ENCODE measurements at places on chromosomes 1 and 21.

GRCh38 chr1:179767996-179768395, 24.9 kb downstream of the FAM163A start:
- no peak for DNase-seq

- no peak for DNase-seq
These were observed 7.4 kb downstream of the PAXBP1 start for GRCh38 chr21:32764186-32764585.

GRCh38 chr1:109484519-109484975, 842 bp downstream of the ATXN7L2 start:
- DNase-seq = no peak

DNA sequence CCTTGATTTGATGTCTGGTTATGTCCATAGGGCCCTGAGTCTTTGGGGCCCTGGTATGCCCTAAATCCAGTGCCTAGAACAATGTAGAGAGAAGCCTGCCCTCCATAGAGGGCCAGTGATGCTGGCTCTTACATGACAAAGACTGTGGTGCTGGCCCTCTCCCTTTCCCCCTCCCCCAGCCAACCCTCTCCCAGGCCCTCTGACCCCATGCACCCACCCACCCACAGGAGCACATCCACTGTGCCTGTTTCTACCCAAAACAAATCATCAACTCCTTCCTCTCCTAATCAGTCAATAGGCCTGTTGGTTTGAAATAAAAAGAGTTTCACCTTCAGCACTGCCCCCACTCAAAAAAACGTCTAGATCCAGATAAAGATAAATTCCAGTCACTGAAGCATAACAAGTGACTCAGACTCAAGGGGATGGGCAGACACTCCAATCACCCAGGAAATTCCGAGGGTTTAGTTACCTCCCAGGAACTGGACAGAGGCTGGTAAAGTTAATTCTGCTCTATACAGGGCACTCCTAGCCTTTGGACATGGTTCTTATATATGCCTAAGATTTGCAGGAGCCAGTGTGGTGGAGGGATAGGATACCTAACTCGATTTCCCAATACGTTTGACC, 144.8 kb upstream of the VANGL1 start:
- DNase-seq = no peak

DNA sequence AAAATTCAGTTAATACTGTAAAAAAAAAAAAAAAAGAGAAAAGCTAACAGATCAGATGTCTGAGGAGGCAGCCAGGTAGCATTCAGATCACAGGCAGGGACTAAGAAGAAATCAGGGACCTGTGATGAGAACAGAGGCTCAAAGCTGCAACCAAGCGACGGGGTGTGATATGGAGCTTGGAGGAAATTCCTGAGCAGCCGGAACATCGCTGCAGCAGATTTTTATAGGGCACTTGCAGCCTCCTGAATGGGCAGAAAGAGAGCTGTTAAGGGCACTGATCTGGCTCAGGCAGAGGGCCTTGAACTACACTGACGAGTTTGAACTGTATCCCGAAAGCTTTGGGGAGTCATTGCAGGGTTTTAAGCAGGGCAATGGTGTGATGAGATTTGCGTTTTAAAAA, 315.4 kb downstream of the ADGRL2 start:
- DNase-seq = no peak

DNA sequence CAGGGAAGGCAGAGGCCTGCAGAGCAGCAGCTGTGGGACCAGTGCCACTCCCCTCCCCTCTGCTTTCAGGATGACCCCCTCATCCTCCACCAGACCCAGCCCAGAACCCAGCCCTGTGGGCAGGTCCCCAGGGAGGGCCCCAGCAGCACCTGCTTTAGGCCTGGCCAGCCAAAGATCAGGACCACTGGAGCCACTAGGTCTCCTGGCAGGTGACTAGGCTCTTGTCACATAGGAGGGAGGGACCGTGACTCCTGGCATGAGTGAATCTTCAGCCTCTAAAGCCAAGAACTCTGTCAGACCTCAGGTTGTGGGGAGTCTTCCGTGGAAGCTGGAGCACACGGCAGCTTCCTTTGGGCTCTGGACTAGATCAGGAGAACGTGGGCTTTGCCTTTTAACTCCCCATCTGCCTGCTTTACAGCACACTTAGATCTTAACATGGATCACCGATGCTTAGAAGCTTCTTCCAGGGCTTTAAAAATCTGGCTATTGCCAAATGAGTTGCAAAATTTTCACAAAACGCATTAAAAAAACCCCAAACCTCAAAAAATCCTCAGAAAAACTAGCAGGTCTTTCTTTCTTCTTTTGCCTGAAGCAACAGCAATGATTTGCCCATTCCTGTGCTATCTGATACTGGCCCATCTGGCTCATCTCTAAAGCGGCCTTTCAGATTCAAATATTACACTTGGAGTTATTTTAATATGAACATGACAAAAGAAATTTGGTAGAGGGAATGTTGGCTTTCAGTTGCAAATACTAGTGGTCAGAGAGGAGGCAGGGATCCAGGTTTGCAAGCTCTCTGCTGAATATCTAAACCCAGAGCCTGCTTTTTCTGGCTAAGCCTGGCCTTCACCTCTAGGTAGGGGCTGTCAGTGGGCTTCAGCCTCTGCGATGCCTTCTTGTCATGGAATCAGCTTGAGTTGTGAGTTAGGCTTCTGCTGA, 235.2 kb downstream of the SDCCAG8 start:
- DNase-seq = no peak

DNA sequence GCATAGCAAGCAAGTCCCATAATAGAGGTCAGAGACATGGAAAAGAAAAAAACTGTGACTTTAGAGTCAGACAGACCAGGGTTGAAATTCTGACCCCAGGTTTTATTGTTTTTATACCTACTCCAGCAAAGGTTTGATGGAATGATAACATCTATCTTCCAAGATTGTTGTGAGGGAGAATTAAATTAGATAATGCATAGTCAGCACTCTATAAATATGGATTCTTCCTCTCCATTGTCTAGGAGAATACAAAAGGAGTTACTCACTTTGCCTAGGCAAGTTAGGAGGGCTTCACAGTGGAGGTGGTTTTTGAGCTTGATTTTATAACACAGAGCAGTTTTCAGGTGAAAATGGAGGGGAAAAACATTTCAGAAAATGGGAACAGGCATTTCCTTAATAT, 46.9 kb downstream of the KIRREL1 start:
- no peak for DNase-seq

GRCh38 chr21:36902793-36903192, 63.7 kb downstream of the HLCS start:
- no peak for DNase-seq

DNA sequence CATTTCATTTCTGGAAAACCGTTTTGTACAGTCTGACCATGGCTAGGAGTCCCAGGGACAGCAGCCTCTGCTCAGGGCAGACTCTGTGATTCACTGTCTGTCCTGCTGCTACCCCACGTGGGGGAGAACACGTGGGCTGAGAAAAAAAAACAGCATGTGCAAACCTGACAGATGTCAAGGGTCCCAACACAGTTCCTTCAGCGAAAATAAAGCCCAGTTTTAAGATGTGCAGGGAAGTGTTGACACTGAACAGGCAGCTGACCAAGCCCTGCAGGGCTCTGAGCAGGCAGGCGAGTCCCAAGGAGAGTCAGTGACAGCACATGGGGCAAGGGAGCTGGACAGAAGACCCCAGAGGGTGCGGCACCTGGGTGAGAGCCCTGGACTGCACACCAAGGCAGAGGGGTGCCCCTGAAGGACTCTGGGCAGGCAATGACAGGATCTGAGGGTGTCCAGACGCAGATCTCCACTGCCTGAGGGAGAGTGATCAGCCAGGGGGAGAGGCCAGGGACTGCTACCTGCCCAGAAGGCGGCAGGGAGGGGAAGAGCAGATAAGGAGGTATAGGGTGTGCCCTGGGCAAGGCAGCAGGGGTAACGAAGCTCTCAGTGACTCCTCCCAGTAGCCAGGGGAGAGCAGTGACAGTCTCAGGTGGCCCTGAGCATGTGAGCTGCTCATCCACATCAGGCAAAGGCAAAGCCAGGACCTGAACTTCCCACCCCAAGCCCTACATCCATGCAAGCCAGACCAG, 5.1 kb upstream of the SPATC1L start:
- no peak for DNase-seq

- DNase-seq = no peak
These were observed 36.6 kb downstream of the LUZP1 start for GRCh38 chr1:23132033-23132432.

DNA sequence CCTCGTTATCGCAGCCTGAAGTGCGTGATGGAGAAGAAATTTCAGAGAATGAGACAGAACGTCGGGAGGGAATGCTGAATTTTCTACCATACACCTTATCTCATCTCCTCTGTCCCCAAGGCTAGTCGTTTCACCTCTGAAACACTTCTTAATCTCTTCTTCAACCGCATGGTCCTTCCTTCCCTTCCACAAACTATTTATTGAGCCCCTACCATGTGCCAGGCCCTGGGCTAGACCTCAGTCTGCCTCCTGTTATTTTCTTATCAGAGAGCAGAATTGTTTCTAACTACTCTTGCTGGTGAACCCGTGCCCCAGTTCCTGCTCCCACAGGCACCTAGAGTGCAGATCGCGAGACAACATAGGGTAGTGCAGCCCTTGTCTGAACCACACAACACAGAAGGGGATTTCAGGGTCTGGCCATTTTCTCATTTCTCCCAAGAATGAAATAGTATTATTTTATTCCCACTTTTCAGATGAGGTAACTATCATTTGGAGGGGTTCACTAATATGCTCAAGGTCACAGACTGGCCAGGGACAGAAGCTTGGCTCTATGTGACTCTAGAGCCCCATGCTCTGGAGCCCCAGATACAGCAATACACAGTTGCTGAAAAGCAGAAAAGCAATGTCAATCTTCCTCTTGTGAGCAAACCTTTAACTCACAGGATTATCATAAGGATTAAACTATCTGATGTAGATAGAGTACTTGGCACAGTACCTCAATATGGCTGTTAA, 598 bp upstream of the ADIPOR1 start:
- DNase-seq = no peak

DNA sequence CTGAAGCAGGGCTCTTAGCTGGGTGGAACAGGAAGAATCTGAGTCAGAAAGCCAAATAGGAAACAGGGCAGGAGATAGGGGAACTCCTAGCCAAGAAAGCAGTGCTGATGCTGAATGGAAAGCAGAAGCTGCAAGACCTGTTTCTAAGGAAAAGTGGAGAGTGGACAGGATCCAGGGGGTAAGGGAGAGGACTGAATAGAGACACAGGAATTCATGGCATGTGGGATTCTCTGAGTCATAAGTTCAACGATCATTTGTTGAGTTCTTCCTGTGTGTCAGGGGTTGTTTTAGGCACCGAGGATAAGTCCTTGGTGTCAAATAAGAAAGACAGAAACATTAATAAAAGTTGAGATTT, 153.8 kb upstream of the FGGY start:
- no peak for DNase-seq

DNA sequence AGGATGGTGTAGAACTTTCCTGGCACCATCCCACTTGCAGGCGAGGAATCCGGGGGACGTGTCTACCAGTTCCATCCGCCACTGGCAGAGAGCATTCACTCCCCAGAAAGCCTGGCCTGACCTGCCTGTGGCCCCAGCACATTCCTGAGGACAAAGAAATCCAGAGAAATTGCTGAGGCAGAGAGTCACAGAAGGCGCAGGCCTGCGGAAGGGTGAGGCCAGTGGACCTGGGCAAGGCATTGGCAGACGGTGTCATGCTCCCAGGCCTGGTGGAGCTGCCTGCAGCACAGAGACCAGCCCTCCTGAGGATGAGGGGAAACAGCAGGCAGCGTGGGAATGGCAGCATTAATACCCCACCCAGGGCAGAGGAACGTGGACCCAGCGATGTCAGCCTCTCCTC, 81.2 kb upstream of the F3 start:
- DNase-seq = no peak

GRCh38 chr21:34632498-34632897, 17.6 kb upstream of the RCAN1 start:
- DNase-seq = no peak

DNA sequence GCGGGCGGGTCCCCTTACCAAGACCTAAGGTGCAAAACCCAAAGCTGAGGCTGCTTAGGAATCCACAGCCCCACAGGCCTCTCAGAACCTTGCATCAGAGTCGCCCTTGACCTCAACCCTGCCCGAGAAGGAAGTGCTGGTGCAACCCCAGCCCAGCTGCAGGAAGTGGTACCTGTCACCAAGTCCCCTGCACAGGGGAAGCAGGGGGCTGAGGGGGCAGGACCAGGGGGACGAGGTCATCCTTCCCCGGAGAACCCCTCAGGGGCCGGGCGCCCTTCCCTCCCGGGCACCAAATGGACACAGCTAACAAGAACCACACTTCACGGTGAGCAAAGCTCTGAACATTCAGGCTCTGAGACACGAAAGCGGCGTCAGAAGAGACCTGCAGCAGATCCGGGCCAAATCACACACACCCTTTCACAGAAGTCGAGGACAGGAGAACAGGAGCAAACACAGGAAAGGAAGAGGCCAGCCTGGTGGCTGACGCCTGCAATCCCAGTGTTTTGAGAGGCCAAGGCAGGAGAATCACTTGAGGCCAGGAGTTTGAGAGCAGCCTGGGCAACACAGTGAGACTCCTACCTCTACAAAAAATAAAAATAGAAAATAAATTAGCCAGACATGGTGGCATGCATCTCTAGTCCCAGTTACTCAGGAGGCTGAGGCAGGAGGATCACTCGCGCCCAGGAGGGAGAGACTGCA, 6.4 kb downstream of the ITGB2 start:
- DNase-seq = no peak

DNA sequence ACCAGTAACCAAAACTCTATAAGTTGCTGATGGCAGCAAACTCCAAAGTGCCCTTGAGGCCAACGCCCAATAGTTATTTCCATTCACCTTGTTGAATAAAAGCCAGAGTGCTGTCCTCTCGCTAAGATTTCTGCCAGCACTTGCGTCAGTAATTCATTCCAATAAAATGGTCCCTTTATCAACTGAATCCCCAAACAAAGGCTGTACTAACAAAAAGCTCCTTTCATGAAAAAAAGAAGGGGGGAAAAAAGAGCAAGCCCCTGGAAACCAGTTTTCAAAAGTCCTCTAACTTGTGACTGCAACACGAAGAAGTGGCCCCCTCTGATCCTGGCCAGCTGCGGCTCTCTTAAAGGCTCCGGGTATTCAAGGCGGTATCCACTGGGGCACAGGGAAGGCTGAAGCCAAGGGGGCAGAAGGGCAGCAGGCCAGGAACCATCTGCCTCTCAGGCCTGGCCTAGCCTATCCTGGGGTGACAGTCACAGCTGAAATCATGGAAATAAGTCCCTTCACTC, 55.8 kb upstream of the ZNF326 start:
- DNase-seq = no peak

DNA sequence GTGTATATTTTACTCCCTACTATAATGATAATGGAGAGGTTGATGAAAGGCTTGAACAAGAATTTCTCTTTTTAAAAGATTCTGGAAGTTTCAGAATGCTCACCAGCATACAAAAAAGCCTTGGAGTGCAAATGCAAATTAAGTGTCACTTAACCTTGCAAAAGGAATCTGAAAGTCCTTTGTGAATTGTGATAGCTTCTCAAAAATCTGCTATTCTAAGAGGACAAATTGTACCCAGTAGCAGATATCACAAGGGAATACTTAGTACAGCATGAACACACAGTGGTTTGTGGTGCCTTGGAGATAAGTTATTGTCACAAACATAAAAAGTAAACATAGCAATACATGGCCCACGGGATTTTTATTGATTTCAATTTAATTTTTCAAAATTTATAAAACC, 1208.3 kb upstream of the B3GALT2 start:
- DNase-seq = no peak

All from COR-L47 (cell line).